ENCODE measurements at places on chromosomes 7 and 10.

- no peaks in the 10 kb centered on the region for H3K4me1 ChIP-seq
- H3K36me3 ChIP-seq = no peaks in the 10 kb centered on the region
- no peaks in the 10 kb centered on the region for H3K27me3 ChIP-seq
Measured at GRCh38 chr10:103578782-103579382, 85.4 kb downstream of the NEURL1 start.

DNA sequence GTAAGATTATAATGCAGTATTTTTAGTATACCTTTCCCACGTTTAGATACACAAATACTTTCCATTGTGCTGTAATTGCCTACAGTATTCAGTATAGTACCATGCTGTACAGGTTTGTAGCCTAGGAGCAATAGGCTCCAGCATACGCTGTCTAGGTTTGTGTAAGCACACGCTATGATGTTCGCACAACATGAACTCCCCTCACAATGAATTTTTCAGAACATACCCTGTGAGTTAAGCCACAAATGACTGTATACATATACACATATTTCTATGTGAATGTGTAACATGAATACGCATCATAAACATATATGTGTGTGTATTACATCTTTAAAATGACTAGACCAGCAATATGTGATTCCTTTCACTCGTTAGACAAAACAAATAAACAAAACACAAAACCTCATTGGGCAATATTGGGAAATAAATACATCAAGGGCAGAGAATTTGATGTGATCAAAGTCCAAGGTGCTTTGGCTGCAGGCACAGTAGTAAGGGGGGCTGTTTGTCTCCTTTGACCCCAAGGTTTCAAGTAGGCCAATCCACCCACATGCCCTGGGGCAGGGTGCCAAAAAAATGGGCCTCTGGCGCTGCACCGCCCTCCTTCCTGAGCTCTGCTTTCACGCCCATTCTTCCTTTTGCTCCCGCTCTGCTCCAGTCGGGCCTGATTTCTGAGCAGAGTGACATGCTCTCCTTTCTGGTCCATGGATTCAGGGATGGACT is 33.9 kb downstream of the CHN2 start:
- no peak overlapping the region for H3K27ac ChIP-seq
- H3K27me3 ChIP-seq = no peaks in the 10 kb centered on the region
- no peak for DNase-seq
- peaks cover 2% of the 10 kb centered on the region for H3K4me1 ChIP-seq
- no peak overlapping the region for H3K4me3 ChIP-seq

GRCh38 chr10:26291721-26292480 is 75.3 kb downstream of the GAD2 start:
- H3K27me3 ChIP-seq = no peaks in the 10 kb centered on the region
- H3K4me3 ChIP-seq = no peak overlapping the region
- no peaks in the 10 kb centered on the region for H3K36me3 ChIP-seq
- DNase-seq = no peak
- H3K27ac ChIP-seq = no peak overlapping the region
- H3K4me1 ChIP-seq = no peaks in the 10 kb centered on the region

DNA sequence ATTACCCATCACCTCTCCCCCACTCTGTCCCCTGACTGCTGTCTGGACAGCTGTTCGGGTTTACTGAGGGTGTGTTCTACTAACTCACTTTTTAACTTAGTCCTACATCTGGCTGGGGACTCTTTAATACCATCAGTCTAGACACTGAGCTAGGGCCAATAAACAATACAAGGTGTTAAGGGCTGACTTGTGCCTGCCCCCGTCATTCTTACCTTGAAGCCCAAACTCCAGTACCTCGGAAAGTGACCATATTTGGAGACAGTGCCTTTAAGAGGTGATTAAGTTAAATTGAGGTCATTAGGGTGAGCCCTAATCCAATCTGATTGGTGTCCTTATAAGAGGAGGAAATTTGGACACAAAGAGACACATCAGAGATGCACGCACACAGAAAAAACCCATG is 35.7 kb downstream of the STEAP1B start:
- no peaks in the 10 kb centered on the region for H3K27me3 ChIP-seq
- H3K27ac ChIP-seq = no peak overlapping the region
- H3K36me3 ChIP-seq = no peaks in the 10 kb centered on the region

GRCh38 chr10:120477743-120478141 is 20.7 kb downstream of the PLPP4 start:
- no peaks in the 10 kb centered on the region for H3K36me3 ChIP-seq
- H3K27ac ChIP-seq = no peak overlapping the region
- H3K27me3 ChIP-seq = no peaks in the 10 kb centered on the region
- H3K4me3 ChIP-seq = no peak overlapping the region

DNA sequence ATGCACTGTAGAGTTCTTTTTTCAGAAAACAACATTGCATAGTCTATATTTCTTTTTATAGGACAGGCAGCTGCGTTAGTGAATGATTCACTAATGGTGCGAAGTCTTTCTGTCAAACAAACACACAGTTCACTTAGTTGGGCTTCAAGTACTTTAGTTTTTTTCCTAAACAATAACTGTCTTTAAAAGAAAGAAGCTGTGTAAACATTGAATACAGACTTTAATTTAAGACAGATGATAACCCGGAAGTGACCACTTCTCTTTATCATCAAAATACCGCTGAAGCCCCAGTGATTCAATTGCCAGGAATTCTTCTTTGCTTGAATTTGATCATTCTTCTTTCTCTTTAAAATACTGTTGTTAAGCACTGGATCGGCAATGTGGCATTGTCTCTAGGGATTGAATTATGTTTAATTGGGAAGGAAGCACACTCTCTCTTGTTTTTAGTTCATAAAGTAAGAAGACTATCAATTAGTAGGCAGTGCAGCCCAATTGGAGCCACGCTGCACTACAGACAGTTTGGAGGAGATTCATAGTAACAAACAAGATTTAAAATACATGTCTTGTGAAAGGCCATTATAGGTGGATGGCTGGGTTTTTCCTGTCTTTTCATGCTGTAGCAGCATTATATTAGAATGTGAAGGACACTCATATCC is 30.4 kb downstream of the CNTNAP2 start:
- no peak for DNase-seq
- no peaks in the 10 kb centered on the region for H3K36me3 ChIP-seq
- no peak overlapping the region for H3K4me3 ChIP-seq
- no peaks in the 10 kb centered on the region for H3K4me1 ChIP-seq
- H3K27ac ChIP-seq = no peak overlapping the region
- H3K27me3 ChIP-seq = no peaks in the 10 kb centered on the region

GRCh38 chr7:82049891-82050533 is 280.2 kb upstream of the HGF start:
- no peaks in the 10 kb centered on the region for H3K36me3 ChIP-seq
- H3K4me1 ChIP-seq = peaks cover 1% of the 10 kb centered on the region
- DNase-seq = peak; percentile 65
- no peak overlapping the region for H3K27ac ChIP-seq

- H3K36me3 ChIP-seq = no peaks in the 10 kb centered on the region
- H3K4me3 ChIP-seq = no peak overlapping the region
- H3K27me3 ChIP-seq = no peaks in the 10 kb centered on the region
- no peak overlapping the region for H3K27ac ChIP-seq
- no peak for DNase-seq
Measured at GRCh38 chr10:24850727-24851296, 101.6 kb downstream of the PRTFDC1 start.

- DNase-seq = no peak
- H3K27ac ChIP-seq = no peak overlapping the region
- no peaks in the 10 kb centered on the region for H3K4me1 ChIP-seq
Measured at GRCh38 chr10:82653244-82654155, 778.5 kb downstream of the NRG3 start.

GRCh38 chr7:116582806-116583444 is 58.1 kb downstream of the CAV1 start:
- H3K4me3 ChIP-seq = no peak overlapping the region
- H3K27me3 ChIP-seq = no peaks in the 10 kb centered on the region
- DNase-seq = peak; percentile 94
- H3K27ac ChIP-seq = peak overlapping the region; percentile 17
- no peaks in the 10 kb centered on the region for H3K36me3 ChIP-seq
- H3K4me1 ChIP-seq = no peaks in the 10 kb centered on the region

- peak; percentile 29 for DNase-seq
- H3K4me1 ChIP-seq = peaks cover 13% of the 10 kb centered on the region
- no peaks in the 10 kb centered on the region for H3K27me3 ChIP-seq
- no peaks in the 10 kb centered on the region for H3K36me3 ChIP-seq
Measured at GRCh38 chr10:19941206-19941880, 125.1 kb downstream of the PLXDC2 start.

All from mesendoderm (in vitro differentiated cells).